OCI-LY7 (cell line): ENCODE measurements at places on chromosomes 2 and 18. TPM values are rescaled to one million over a fixed set of nuclear protein-coding genes. Genes with fewer than 3 reads are reported as not detected.

Gene GPR17
- total RNA-seq, result not detected in 2 replicates

DNA sequence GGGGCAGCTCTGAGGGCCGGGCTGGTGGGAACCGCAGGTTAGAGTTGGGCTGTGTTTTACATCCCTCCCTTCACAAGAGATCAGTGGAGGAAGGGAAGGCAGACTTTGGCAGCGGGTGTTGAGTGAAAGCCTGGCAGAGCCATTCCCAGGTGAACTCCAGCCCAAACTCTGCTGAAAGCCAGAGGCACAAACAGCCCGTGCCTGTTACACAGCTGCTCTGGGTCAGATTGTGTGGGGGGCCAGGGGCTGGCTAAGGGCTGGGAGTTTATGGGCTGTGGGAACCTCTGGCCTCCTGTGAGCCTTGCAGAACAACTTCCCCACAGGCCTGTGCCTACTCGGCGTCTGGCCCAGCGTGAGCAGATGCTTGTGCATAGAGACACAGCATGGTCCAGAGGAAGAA lies 286.8 kb downstream of the CLIP4 start:
- no peak for DNase-seq

Gene MOB4
- 34.6 and 36.6 TPM in 2 replicates for total RNA-seq

DNA sequence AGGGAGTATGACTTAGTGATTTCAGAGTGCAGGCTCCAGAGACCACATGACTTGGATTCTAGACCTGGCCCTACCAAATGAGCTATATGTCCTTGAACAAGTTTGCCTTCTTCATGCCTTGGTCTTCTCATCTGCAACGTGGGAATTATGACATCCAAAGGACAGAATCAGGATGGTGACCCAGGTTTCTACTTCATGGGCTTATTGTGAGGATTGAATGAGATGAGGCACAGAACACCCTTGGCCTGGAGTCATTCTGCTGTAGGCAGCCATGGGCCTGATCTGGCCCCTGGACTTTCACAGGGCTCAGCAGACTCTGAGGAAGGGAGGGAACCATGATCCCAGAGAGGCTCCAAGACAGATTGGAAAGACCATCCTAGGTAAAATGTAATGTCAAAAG lies 85.6 kb upstream of the HAAO start:
- no peak for DNase-seq

- DNase-seq, result no peak
Measured at GRCh38 chr2:104788742-104789455, 65.0 kb upstream of the POU3F3 start.

Gene MC4R
- total RNA-seq, result not detected in 2 replicates

DNA sequence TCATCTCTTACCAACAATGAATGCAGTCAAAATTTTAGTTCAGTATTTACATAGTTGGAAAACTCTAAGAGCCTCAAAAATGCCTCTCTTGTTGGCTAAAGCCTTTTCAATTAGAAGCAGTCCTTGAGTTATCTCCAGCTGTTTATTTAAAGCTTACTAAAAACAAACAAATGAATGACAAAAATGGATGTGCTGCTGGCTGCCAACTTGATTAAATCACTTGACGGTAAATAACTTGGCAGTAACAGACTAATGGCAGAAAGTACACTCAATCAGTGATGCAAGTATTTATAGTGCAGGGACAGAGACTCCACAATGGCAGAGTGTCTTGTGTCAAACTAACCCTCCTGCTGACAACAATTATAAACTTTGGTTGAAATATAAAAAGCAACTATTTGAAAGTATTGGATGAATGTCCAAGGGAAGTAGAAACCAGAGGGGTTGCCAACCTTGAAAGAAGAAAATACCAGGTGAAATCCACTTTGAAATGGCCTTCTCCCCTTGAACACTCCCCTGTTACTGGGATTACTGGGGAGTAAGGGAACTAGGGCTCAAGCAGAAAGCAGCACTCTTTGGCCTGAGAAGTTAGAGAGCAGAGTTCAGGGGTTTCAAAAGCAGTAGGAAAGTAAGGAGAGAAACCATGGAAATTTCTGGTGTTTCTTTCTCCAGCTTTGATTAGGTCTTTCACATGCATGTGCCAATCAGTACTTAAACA lies 245.2 kb upstream of the SPHKAP start:
- DNase-seq, result no peak

GRCh38 chr2:206253125-206253776 lies 21.2 kb upstream of the ZDBF2 start:
- DNase-seq, result no peak

GRCh38 chr2:192196421-192197194 lies 1.9 kb upstream of the TMEFF2 start:
- DNase-seq, result no peak

GRCh38 chr2:85648619-85649018 lies 19.4 kb downstream of the SFTPB start:
- peak; percentile 32 for DNase-seq
